CD4-positive, alpha-beta T cell treated with Interleukin-15 for 4 hours (primary cell): ENCODE measurements at places on chromosomes 12 and 14.

DNA sequence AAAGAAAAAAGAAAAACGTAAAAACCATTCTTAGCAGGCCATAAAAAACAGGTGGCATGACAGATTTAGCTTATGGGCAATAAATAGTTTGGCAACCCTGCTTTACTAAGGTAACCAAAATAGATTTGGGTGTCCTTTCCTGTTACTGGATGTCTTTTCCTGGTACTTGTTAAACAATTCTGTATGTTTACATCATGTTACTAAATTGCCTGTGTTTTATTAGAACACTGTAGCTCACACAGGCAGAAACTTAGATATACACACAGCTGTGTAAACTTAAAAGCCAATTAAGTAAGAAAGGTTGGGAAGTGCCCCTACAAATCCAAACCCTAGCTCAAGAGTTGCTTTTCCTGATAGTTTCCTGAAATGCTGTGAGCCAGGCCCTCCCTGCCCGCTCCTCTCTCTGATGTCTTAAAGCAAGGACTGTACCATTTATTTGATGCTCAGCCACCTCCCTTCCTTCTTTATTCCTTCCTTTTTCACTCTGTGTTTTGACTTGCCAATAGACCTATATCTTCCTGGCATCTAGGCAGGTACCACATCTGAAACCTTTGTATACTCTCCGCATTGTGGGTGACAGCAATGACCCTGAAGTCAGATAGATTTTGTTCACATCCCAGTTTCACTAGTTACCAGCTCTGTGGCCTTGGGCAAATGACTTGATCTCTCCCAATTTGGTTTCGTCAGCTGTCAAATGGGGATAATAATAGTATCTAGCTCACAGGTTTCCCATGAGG is 3.7 kb upstream of the CAMKK2 start:
- no peak for DNase-seq

GRCh38 chr14:34302654-34303053 is 159.4 kb downstream of the SPTSSA start:
- no peak for DNase-seq

DNA sequence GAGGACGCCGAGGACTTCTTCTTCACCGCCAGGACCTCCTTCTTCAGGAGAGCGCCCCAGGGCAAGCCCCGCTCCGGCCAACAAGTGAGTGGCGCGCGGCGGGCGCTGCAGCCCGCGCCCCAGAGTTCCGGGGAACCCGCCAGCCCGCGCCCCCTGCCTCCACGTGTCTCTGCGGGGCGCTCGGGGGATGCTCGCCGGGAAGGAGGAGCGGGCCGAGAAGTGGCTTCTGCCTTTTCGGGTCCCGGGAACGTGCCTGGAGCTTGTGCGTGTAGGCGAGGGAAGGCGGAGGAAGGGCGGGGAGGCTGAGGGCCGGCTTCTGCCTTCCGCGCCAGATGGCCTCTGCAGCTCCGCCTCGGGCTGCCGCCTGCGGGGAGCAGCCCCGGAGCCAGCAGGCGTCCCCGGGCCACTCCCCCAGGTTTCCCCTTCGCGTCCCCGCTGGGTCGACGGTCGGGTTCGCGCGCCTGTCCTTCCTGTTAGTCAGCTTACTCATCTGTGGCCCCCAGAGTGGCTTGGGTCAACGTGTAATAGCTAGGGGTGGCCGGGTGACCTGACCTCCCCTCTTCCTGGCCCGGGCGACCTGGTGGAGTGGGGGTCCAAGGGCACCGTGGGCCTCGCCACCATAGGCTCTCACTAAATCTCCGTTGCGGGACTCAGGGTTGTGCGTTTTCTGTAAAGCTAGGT is 505 bp downstream of the RASSF3 start:
- peak; percentile 64 for DNase-seq

DNA sequence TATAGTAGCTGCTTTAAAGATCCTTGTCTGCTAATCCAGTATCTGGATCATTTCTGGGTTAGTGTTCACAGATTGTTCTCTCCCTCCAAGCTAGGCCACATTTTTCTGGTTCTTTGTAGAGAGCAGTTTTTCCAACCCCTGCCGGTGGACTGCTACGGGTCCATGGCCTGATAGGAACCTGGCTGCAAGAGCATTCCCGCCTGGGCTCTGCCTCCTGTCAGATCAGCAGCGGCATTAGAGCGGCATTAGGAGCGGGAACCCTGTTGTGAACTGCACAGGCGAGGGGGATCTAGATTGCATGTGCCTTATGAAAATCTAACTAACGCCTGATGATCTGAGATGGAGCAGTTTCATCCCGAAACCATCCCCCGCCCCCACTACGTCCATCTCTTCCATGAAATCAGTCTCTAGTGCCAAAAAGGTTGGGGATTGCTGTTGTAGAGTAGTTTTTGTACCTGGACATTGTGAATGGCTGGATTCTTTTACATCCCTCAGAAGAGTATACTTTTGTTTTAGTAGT is 50.4 kb downstream of the MYRFL start:
- no peak for DNase-seq

- no peak for DNase-seq
These were observed 314.3 kb upstream of the TBX3 start for GRCh38 chr12:114998118-114998749.

- no peak for DNase-seq
These were observed 23.8 kb upstream of the PWP1 start for GRCh38 chr12:107661830-107662229.

GRCh38 chr12:12153596-12153995 is 82.9 kb downstream of the BCL2L14 start:
- DNase-seq: no peak

DNA sequence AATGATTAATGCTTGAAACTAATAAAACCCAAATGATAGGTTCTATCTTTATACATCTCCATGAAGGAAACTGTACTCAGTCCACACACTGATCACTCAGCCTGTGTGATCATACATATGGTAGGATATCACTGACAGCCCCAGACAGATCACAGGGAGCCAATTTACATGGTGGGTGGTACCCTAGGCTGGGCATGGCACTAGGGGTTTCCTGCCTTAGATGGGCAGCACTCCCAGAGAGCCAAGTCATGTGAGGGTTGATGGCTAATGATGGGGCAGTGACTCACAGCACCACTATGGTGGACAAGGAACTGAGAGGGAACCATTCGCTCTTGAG is 89.6 kb upstream of the PTPRR start:
- no peak for DNase-seq
